NCI-H510A treated with DMSO at 0.1 percent for 48 hours (cell line): ENCODE measurements at places on chromosomes 11 and 22.

DNA sequence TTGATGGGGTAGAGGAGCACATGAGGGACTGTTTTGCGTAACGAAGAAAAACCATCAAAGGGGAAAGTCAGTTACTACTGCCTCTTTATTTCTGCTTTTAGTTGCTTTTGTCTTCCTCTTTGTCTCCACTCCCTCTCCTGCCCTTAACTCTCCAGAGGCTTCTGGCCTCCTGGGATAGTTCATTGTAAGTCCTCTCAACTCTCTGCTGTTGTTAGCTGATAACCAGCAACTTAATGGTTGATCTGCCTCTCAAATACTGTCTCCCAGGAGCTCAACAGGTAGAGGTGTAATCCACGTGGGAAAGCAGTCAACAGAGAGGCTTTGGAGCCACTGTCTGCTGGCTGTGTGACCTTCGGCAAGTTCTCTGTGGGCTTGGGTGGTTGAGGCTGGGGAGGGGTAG is 47.3 kb downstream of the CCDC81 start:
- DNase-seq: no peak

GRCh38 chr22:24681236-24681635 is 78.2 kb downstream of the GGT1 start:
- no peak for DNase-seq

DNA sequence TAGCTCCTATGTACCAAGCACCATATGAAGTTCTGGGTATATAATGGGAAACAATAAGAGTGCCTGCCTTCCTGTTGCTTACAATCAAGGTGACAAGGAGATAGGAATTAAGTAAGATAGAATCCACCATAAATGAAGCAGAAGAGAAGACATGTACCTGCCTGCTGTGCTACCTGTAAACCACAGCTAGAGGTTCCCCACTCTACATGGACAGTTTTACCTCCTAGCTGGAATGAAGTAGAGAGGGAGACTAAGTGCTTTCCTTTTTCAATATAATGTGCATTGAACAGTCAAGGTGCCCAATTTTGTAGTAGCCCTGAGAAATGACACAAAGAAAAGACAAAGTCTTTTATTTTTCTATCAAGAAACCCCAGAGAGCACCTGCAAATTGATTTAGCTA is 984.6 kb downstream of the DLG2 start:
- DNase-seq: no peak

DNA sequence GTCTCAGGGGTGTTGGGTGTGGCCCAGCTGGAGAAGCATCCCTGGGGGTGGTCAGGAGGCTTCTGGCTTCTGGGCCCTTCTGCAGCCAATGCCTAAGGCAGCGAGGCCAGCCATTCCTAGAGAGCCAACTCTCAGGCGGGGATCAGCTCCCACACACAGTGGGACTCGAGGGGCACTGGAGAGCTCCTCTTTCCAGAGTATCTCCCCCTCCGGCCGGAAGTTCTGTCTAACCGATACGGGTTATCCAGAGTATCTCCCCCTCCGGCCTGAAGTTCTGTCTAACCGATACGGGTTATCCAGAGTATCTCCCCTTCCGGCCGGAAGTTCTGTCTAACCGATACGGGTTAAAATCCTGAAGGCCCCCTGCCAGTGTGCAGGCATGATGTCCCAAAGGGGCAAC is 71.2 kb upstream of the B3GAT1 start:
- no peak for DNase-seq

GRCh38 chr22:29125844-29126243 is 53.0 kb downstream of the KREMEN1 start:
- no peak for DNase-seq

DNA sequence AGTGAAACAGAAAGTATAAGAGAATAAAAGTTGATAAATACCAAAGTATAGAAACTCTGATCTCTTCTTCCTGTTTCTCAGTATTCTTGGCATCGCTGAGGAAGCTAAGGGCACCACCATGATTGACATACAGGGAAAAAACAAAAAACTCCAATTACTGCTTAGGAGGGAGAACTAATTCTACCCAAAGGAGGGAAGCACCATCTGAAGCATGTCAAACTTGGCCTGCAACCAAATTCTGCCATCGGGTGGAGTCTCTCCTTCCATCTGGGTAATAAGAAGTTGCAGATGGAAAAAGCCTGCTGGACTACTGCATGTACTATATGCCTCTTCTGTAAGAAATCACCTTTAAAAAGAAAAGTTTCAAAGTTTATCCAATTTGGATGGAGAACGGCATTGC is 30.5 kb upstream of the PPP2R1B start:
- no peak for DNase-seq

GRCh38 chr22:47547239-47547661 is 784.8 kb downstream of the TBC1D22A start:
- no peak for DNase-seq

DNA sequence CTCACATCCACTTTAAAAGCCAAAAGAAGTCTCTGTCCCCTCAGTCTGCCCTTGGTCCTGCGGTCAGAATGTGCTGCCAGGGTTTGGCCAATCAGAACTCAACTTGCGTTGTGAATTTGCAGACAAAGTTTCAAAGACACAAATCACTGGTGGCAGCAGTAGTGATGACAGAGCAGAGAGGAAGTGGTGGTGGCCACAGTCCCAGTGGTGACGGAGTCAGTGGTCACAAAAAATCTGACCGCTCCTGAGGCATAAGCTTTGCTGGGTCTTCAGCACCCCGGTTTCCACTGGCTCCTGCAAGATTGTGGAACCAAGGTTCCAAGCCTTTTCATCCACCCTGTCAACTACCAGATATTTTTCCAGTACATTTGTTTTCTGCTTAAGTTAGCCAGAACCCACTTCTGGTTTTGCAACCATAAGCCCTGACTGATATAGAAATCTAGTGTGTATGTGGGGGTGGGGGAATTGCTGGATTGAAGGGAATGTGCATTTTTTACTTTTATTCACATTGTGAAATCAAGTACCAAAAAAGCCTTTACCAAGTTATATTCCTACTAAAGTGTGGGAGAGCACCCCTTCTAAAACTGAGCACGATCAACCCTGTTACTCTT is 112.3 kb downstream of the TMPRSS5 start:
- DNase-seq: no peak

GRCh38 chr22:26812731-26813130 is 155.3 kb downstream of the MIAT start:
- DNase-seq: no peak

GRCh38 chr11:93902921-93903320 is 52.5 kb upstream of the VSTM5 start:
- no peak for DNase-seq

- DNase-seq: no peak
Measured at GRCh38 chr22:24068377-24068680, 57.2 kb downstream of the CABIN1 start.

- peak; percentile 3 for DNase-seq
Measured at GRCh38 chr22:30116362-30117117, 36.3 kb downstream of the HORMAD2 start.

GRCh38 chr22:40450616-40451015 is 80.2 kb downstream of the SGSM3 start:
- no peak for DNase-seq

GRCh38 chr22:25661073-25661472 is 80.9 kb upstream of the MYO18B start:
- DNase-seq: no peak

DNA sequence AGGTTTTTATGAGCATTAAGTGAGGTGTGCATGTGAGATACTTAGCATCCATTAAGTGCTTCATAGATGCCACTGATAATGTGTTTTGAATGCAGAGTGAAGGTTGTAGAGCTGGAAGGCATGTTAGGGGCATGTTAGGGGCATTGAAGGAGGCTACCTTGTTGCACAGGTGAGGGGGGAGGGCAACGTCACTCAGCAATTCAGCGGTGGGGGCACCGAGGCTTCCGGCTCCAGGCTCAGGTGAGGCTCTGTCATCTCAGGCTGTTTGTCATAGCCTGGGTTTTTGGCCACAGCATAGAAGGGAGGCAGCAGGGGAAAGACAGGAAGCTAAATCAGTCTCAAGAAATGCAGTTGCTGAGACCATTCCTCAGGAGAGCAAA is 299.0 kb downstream of the NTM start:
- no peak for DNase-seq

DNA sequence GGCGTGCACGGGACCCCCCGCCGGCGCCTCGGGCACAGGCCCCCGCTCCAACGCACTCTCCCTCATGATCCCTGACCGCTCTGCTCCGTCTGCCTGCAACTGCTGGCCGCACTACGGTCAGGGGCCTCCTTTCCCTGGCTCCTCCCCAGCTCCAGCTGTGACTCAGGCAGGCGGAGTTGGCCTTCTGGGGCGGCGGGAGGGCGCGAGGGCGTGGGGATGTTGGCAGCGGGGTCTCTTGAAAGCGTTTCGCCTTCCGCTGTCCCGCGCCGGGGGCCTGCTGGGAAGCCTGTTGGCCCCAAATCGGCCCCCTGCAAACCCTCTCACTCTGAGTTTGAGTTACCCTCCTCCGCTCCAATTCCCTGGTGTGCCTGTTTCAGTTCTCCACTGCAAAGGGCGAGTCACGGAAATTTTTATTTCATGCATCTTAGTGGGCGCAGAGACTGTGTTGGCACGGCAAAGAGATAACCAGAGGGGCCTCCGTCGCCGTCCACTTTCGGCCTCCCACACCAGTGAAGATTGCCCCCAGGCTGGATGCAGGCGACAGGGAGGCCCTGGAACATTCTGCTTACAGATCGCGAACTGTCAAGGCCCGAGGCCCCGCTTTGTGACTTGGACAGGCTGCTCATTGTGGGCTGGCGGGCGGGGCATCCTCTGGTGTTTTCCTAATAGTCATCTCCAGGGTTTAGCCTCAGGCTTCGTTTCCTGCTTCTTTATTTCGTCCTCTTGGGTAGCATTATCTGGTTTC is at the start of gene CAVIN3:
Gene CAVIN3, minus strand, starts transcription at position 91 of the 745 bp plus-strand sequence. Its CDS starts 25 bp downstream, at position 66.
- peak; percentile 20 for DNase-seq

GRCh38 chr11:97502201-97502600 is 1112.4 kb downstream of the JRKL start:
- no peak for DNase-seq

- no peak for DNase-seq
Measured at GRCh38 chr22:22761606-22761962, 117.2 kb downstream of the GGTLC2 start.

DNA sequence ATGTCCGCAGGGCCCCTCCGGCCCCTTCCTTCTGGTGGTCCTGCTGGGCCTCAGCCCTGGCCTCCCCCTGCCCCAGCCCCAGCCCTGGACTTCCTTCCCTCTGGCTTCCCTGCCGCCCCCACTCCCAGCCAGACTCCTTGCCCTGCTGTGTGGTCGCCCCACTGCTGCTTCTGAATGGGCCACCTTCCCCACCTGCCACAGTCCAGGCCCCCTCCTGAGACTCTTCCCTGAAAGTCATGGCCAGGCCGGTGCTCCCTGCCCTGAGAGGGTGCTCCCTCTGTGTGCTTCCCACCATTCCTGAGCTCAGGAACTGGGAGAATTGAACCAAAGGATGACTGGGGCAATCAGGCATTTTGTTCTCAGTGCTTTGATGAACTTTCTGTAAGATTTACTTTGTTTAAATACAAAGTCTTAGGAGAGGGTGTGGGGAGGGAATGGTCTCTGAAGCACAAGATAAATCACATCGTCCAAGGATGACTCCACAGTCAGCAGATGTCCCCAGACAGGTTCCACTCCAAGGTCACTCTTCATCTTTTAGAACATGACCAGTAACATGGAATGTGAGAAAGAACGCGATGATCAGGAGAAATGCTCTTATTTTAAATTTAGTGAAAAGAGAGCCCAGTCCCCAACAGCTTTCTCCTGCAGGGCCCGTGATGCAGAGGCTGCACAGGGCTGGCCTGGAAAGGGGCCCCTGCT is 774 bp downstream of the APOBEC3D start:
- DNase-seq: no peak

GRCh38 chr11:133821776-133822175 is 23.5 kb downstream of the SPATA19 start:
- DNase-seq: no peak

GRCh38 chr11:22666688-22667439 is 453 bp downstream of the GAS2 start:
- peak; percentile 16 for DNase-seq

GRCh38 chr11:43825217-43825816 is 55.3 kb upstream of the ALKBH3 start:
- DNase-seq: peak; percentile 3

DNA sequence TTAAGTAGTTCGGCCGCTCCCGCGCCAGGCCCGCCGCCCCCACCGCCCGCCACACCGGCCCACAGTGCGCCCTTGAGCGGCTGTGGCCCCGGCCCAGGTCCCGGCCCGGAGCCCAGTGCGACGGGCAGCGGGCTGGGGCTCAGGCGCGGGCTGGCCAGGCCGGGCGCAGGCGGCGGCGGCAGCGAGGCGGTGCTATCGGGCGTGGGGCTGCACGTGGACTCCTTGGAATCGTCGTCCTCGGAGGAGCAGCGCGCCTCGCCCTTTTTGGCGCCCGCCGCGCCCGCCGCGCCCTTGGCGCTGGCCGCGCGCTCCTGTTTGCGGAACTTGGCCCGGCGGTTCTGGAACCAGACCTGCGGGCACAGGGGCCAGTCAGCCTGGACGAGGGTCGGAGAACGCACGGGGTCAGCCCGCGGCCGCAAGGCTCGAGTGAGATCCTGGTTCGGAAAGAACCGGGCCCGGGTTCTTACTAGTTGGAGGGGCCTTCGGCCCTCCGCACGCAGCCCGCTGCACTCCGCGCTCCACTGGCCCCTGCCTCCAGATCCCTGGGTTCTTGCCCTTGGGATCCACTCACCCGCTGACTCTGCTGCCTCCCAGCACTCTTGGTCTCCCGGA is 4.0 kb downstream of the PHOX2A start:
- DNase-seq: no peak

DNA sequence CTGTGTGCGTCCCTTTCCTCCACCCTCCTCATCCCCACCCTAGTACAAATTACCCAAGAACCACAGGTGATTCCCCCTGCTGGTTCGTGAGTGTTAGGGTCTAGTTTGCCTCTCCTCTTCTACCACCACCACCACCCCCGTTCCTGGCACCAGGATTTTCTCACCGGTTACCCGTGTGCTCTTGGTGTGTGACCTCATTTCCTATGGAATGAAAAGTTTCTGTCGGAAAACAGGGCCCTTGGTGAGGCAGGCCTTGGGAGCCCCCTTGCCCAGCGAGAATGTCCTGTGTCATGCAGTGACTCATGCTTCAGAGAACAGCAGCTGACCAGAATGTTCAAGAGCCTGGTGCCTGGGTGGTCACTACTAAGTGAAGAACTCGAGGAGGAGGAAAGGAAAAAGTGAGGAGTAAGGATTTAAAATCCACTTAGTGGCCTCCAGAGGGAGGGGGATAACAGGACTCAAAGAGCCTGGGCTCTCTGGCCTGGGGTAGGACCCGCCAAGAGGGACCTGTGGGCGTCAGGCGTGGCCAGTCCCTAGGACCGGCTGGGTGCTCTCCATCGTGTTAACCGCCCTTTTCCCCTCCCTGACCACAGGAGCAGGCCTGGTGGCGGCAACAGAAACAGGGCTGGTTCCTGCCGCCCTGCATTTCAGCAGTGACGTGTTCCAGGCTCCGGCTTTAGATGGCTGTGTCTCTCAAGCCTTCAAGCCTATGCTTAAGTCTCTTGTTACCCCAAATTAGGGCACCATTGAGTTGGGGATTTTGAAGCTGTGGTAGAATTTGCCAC is 30.2 kb downstream of the C22orf31 start:
- DNase-seq: no peak

GRCh38 chr11:11580841-11581411 is 40.9 kb downstream of the GALNT18 start:
- DNase-seq: no peak

GRCh38 chr11:69053546-69054396 is 5.0 kb downstream of the TPCN2 start:
- DNase-seq: no peak
